Head of caudate nucleus (tissue), 42 donors: ENCODE measurements at places on chromosomes 2 and 18.

DNA sequence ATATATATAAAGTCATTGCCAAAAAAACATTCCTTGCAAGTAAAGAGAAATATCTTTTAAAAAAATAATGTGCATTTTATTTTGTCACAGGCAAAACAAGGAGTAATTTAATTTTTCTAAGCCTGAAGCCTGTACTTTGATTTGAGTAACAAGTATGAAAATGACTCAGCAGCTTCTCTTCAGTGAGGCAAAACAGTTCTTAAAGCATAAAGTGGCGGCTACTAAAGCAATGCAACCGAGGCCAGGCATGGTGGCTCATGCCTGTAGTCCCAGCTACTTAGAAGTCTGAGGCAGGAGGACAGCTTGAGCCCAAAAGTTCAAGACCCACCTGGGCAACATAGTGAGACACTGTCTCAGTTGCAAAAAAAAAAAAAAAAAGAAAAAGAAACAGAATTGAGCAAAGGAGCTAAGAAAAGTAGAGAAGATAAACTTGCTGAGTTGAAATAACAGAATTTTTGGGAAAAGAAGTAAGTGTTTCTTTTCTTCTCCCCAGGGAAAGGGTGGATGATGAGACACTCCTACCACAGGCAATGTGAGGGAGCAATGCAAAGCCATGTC is 29.6 kb downstream of the DOK1 start:
- DNase-seq = no peak

- DNase-seq = no peak
Measured at GRCh38 chr2:50116096-50117010, 915.6 kb downstream of the NRXN1 start.

GRCh38 chr2:135265960-135266490 is 213.9 kb downstream of the RAB3GAP1 start:
- DNase-seq = no peak

GRCh38 chr2:74721316-74721715 is 67.3 kb downstream of the SEMA4F start:
- DNase-seq = no peak

DNA sequence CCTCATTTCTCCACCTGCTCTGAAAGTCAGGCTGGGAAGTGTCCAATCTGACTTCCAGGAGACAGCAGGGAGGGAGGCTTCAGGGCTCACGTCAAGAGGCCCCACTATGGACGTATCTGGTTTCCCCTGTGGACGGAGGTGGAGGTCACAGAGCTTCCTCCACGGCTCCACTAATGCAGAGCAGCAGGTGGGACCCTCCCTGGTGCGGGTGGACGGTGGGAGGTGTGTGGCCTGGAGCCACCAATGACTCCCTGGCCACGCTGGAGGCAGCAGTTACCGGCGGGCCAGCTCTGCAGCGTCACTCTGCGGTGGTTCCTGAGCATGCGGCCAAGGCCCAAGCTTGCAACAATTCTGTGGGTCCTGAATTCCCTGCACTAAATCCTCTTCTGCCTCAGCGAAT is 9.0 kb downstream of the CRACDL start:
- DNase-seq = no peak
